Suppressor macrophage treated with lipopolysaccharide for 4 hours (primary cell): ENCODE measurements at places on chromosomes 7 and 10.
A peak's percentile ranks its signal among the peaks of the same experiment; 100 is the strongest.

DNA sequence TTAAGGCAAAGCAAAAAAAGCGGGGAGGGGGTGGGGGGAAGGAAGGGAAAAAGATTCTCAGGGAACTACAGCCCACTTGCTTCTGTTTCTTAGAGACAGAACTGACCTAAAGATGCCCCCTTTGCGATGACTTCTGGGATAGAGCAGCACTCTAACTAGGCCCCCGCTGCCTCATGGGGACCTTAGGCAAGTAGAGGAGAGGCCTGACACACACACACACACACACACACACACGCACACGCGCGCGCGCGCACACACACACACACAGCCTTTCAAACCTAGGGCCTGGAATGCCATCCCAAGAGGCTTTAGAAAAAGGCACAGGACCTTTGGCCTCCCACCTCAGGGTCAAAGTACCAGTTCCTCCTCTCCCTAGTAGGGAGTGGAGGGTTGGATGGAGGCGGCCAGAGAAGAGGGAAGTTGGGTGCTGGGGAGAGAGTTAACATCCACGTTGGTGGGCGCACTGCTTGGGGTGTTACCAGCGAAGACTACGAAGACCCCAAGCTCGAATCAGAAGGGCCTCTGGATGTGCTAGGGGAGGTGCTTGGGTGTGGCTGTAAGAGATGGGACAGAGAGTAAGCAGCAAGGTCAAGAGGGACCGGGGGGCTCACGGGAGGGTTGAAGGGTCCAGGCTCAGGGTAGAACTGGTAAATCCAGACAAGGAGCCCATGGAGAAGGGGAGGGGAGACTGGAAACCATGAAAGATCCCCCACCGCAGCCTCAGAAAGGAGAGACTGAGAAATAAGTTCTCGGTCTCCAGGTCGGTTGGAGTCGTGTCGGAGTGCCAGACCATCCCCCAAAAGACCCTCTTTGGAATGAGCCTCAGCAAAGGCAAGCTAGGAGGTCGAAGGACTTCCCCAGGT lies 1.2 kb upstream of the COL1A2 start:
- no peak for DNase-seq

GRCh38 chr7:96887426-96887825 lies 117.9 kb upstream of the DLX6 start:
- no peak for DNase-seq

- no peak for DNase-seq
Measured at GRCh38 chr7:147912291-147912690, 678.3 kb upstream of the C7orf33 start.

- DNase-seq: no peak
Measured at GRCh38 chr10:71209352-71209715, 3.0 kb upstream of the UNC5B start.

GRCh38 chr7:66152371-66153191 lies 37.9 kb downstream of the CRCP start:
- no peak for DNase-seq

DNA sequence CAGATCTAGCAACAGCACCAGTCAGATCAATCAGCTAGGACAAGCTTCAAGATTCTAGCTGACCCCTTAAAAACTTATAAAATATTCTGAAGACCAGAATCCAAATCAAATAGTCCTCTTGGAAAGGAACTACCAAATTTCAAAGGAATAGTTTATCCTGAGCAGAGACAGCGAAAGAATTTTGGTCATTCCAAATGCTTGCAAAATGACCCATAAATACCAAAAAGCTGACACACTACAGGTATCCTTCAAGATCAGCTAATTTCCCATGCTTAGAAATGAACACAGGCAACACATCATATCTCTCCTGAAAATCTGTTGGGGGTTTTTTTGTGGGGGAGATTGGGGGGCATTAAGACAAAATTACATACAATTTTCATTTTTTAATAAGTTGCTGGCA lies 78.8 kb downstream of the PDSS1 start:
- DNase-seq: no peak

- DNase-seq: no peak
Measured at GRCh38 chr10:89419548-89419947, 5.2 kb downstream of the IFIT5 start.

DNA sequence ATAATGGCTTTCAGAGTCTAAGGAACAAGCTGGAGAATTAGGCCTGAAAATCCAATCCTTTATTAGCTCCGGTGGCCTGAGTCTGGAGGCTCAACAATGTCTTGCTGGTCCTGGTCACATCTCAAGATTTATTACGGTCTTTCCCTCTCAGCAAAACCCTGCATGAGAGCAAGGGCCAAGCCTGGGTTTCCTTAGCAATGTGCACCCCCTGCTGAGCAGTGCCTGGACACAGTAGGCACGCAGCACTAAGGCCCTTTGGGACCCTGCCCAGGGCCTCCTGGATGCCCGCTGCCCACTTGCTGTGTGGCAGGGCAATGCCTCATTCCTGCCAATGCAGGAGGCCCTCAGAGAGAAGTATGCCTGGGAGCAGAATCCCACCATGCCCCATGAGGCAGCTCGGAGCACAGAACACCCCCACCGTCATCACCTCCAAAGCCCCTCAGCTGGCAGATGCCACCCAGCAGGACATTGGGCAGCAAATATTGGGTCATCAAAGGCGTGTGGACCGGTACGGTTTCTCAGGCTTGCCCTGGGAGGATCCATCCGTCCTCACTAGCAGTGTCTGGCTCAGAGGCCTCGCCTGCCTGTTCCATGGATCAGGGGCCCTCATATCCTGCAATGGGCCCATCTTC lies 156.4 kb downstream of the OAT start:
- no peak for DNase-seq

- DNase-seq: no peak
Measured at GRCh38 chr7:45658716-45659495, 84.7 kb downstream of the ADCY1 start.

- DNase-seq: no peak
Measured at GRCh38 chr10:102140218-102140617, 7.4 kb downstream of the PPRC1 start.

- DNase-seq: peak; percentile 75
Measured at GRCh38 chr10:109914966-109915365, 8.3 kb downstream of the XPNPEP1 start.

- no peak for DNase-seq
Measured at GRCh38 chr7:52635021-52635420, 400.4 kb upstream of the POM121L12 start.

DNA sequence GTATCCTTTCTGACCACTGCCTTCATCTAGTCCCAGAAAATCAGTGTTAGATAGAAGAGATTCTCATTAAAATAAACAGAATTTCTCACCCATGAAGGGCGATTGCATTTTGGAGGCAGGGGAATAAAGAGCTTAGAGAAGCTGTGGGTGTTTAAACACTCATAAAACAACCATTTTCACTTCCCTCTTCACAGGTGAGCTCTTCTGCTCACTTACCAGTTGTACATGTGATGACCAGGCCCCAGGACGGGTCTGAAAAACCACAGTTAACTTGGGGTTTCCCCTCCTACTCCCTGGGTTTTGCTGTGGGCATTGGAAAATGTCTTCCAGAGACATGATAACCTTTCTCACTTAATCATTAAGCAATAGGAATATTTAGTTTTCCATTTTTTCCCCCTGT lies 411.6 kb upstream of the DPP6 start:
- DNase-seq: no peak

GRCh38 chr7:149285603-149286002 lies 23.6 kb downstream of the ZNF783 start:
- peak; percentile 19 for DNase-seq

DNA sequence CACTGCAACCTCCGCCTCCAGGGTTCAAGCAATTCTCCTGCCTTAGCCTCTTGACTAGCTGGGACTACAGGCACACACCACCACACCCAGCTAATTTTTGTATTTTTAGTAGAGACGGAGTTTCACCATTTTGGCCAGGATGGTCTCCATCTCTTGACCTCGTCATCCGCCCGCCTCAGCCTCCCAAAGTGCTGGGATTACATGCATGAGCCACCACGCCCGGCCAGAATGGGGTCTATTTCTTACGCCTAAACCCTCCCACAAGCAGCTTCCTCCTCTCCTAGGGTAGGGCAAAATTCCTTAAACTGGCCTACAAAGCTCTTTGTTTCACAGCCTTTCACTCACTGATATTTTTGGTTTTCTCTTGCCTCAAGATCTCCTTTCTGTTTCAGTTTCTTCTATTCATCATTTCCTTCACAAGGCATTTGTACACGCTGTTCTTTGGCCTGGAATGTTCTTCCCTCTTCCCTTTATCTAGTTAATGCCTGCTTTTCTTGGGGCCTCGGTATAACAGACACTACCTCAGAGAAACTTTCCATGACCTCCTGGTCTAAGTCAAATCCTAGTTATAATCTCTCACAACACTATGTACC lies 6.7 kb downstream of the CPEB3 start:
- peak; percentile 79 for DNase-seq

DNA sequence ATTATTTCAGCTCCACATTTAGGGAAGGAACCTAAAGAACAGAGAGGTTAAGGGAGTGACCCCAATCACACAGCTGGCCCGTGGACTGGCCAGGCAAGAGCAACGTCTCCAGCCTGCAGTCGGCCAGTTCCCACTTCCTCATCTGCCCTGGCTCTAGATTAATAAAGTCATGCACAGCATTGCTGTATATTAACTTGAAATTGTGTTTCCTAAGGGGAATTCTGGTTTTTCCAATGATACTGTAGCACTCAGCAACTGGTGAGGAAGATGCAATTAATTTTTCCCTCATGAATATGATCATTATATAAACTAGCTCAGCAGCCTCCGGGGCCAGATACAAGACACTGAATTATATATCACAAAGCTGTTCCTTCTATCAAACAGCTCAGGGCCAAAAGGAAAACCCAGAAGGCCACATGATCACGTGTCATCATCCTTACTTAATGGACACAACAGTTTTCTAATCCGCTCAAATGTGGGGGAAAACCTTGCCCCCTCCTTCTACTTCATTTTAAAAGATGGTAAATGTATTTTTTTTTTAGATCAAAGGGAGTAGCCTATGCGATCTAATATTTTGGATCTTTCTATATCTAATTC lies 295.3 kb upstream of the PRKCQ start:
- peak; percentile 25 for DNase-seq

GRCh38 chr10:15175587-15175986 lies 7.1 kb upstream of the NMT2 start:
- DNase-seq: no peak

DNA sequence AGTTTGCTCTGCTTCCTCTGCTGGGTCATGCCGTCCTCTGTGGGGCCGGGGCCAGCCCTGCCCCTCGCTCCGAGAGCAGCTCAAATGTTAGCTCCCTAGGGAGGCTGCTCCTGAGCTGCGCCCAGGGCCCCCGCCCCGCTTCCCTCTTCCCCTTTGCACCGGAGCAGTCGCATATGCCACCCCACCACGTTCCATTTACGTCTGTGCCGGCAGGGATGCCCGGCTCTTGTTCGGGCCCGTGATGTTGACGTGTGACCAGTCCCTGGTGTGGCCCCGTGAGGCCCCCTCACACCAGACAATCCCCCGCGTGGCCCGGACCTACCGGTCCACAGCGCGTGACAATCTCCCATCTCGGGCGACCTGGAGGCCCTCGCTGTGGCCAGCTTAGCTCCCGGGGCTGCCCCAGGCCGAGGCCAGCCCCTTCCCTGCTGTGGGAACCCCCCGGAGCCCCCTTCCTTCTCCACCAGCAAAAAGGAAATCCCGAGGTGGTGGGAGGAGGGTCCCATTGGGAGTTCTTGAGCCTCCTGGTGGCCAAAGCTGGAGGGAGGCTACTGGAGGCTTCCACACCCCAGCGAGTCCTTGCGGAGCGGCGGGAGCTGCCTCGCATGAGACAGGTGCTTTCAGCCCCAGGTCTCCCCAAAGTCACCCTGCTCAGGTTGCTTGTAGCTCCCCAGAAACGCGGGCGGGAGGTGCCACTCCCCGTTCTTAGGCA lies 15.2 kb downstream of the FAM20C start:
- no peak for DNase-seq

DNA sequence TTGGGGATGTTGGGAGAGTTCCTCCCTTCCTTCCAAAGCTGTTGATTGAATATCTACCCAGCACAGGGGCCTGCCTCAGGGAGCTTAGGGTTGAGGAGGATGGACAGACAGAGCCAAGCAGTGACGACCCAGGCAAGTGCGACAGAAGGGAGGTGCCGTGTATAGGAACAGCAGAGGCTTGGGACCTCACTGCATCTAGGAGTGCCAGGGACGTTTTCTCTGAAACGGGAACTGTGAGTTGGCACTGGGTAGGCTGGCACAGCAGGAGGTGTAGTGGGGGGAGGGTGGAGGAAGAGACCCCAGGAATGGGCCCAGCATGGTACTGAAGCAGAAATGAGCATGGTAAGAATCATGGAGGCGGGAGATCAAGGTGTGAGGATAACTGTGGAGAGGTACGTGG lies 55.3 kb upstream of the MGMT start:
- no peak for DNase-seq

- DNase-seq: peak; percentile 19
Measured at GRCh38 chr7:77813180-77813579, 14.6 kb downstream of the PHTF2 start.

- DNase-seq: no peak
Measured at GRCh38 chr7:5554287-5554610, 130.6 kb upstream of the TNRC18 start.

- no peak for DNase-seq
Measured at GRCh38 chr10:132369636-132370185, 27.3 kb upstream of the PWWP2B start.

DNA sequence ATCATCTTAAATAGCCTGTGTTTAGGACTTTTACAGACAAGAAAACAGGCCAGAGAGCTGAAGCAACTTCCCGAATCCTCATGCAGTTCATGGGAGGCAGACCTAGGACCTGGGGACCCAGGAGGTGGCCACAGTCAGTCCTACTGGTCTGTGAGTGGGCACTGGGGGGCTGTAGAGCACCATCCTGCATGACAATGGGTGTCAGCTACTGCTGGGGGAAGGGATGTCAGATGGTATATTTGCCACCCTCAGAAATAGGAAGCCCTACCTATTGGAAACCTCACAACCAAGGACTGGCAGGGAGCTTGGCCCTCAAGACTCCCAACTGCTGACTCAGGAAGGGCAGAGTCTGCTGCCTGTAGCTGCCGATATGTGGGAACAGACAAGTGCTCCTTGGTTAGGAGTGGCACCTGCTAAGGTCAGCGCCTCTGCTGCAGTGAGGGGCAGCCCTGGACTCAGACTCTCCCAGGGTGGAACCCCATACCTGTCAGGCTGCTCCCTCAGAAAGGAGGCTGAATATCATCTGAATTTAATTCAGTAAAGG lies 29.7 kb downstream of the OGDH start:
- DNase-seq: no peak

- DNase-seq: peak; percentile 78
Measured at GRCh38 chr7:116859323-116859722, 3.1 kb upstream of the CAPZA2 start.

DNA sequence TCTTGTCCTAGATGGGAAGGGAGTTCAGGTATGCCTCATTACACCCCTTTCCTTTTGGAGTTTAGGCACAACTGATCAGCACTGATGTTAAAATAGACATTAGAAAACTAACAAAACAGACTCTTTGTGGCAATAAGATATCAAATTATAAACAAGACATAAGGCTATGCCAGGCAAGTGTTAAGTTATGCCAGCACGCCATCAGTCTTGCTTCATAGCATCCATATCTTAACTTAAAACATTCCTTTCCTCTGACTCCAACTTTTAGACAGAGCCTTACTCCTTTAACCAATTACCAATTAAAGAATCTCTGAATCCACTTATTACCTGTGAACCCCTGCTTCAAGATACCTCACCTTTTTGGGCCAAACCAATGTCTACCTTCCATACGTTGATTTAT lies 126.2 kb upstream of the ETV1 start:
- DNase-seq: no peak
